ENCODE measurements at places on chromosomes 3 and 15.

GRCh38 chr15:49901996-49902684, 216.9 kb downstream of the ATP8B4 start:
- no peak for DNase-seq

DNA sequence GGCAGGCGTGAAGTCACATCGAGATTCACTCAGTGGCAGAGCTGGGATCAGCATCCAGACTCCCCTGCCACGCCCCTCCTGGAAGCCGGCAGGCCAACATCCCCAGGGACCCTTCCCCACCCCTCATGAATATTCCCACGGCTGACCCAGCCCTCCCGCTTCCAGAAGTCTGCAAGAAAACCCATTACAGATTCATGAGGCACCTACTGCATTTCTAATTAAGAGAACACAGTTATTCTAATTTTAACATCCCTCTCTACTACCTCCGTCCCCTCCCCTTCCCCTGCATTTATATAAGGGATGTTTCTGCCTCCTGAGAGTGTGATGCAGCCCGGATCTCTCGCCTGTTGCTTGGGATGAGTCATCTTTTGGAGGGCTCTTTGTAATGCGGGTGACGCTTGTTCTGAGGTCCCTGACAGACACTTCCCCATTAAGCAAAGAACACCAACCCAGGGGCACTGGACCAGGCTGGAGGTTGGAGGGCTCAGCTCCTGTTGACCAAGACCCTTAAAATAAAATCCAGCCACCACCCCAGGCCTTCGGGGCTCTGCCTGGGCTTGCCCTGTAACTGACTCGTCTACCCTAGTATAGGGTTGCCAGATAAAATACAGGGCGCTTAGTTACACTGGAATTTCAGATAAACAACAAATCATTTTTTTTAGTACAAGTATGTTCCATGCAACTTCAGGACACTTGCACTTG, 118.7 kb downstream of the NUP210 start:
- no peak for DNase-seq

- DNase-seq, result peak; percentile 76
Observed at GRCh38 chr3:194364652-194365434, 4.7 kb downstream of the LRRC15 start.

DNA sequence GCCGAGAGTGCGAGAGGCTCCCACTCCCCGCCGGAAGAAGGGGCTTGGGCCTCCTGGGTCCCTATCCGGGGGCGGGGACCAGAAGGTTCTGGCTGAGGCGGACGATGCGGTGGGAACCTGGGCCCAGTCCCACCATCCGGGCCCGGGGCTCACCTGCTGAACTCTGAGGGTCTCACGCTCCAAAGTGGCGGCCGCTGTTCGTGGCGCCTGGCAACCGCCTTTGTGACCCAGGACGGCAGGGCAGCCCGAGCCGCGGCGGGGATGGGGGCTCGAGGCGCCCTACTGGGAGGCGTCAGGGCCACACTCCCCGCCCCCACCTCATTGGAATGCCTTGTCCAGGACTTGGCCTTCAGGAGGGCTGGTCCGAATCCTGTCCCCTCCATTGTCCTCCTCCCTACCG, at the start of gene FANCD2OS:
TSS of gene FANCD2OS (minus strand) at position 165 of the 400 bp plus-strand sequence. CDS start 3,481 bp downstream, outside the sequence.
- no peak for DNase-seq

DNA sequence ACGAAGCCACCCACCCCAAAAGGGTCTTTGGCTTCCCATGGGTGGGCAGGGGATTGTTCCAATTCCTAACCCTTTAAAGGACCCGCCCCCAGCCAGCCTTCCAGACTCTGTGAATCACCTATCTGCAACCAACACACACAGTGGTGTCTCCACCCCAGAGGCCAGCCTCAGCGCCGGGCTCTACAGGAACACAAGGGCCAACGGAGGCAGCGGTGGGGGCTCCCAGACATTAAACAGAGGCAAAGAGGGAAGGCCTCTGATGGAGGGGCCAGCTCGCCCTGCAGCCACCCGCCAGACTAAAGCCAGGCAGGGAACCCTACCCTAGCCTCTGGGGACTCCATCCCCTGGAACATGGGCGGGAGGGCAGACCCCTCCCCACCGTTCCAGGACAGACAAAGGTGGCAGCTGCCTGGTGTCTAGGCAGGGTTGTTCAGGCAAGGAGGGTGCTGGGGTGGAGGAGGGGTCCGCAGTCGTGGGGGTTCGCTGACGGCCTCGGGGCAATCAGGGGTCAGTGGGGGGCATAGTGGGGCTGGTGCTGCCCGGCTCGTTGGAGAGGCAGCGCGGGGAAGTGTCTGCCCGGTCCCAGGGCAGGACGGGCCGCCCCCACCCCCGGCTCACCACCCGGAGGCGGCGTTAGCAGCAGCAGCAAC, 448 bp downstream of the SHISA5 start:
- no peak for DNase-seq

DNA sequence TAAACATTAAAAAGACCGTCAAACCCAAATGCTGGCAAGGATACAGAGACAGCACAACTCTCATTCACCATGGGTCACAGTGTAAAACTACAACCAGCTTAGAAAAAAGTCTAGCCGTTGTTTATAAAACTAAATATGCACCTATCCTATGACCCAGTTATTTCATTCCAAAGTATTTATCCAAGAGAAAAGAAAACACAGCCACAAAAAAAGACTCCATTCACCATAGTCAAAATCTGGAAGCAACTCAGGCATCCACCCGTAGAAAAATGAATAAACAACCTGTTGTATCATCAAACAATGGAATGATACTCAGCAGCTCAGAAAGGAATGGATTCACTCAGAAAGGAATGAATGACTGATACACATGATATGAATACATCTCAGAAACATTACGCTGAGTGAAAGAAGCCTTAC, 28.6 kb downstream of the PLD1 start:
- no peak for DNase-seq

GRCh38 chr15:41937568-41937923, 34.8 kb downstream of the EHD4 start:
- DNase-seq, result no peak

GRCh38 chr3:17087509-17087908, 202.8 kb downstream of the PLCL2 start:
- DNase-seq, result no peak

DNA sequence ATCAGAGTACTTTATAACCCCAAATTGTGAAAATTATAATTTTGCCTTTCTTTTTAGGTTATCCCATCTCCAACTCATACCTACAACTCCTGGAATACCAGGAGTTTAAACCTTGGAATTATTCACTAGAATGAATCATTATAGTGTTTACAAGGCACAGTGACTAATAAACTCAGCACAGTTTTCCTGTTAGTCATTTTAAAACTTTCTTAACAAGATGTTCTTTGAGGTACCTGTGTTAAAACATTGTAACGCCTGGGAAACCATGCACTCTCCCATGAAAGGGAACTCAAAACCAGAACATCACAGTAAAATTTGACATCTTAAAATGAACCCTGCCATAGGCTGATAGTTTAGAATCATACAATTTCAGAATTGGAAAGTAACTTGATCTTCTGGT, 132.4 kb upstream of the OSTN start:
- DNase-seq, result no peak

GRCh38 chr3:72289692-72290071, 504.7 kb upstream of the PROK2 start:
- no peak for DNase-seq

- DNase-seq, result peak; percentile 83
Observed at GRCh38 chr15:58227706-58228543, 89.7 kb downstream of the AQP9 start.

DNA sequence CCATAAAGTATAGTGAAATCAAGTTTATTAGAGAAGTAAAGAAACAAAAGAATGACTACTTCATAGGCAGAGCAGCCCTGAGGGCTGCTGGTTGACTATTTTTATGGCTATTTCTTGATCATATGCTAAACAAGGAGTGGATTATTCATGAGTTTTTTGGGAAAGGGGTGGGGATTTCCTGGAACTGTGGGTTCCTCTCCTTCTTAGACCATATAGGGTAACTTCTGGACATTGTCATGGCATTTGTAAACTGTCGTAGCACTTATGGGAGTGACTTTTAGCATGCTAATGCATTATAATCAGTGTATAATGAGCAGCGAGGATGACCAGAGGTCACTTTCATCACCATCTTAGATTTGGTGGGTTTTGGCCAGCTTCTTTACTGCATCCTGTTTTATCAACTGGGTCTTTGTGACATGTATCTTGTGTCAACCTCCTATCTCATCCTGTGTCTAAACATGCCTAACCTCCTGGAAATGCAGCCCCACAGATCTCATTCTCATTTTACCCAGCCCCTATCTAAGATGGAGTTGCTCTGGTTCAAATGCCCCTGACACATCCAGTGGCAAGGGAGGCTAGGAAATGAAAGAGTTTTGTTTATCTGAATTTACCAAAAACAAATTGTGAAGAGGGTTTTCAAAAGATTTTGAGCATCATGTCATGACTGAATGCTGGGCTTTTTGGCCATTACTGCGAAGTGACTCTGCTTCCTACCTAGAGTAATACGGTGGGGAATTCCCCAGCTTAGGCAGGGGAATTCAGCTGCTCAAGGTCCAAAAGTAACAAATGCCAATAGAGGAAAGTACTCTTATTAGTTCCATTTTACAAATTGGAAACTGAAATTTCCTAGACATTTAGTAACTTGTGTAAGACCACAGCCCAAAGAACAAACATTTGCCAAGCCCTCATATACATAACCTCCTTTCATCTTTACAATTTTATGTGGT, 6.2 kb upstream of the SPSB4 start:
- no peak for DNase-seq

DNA sequence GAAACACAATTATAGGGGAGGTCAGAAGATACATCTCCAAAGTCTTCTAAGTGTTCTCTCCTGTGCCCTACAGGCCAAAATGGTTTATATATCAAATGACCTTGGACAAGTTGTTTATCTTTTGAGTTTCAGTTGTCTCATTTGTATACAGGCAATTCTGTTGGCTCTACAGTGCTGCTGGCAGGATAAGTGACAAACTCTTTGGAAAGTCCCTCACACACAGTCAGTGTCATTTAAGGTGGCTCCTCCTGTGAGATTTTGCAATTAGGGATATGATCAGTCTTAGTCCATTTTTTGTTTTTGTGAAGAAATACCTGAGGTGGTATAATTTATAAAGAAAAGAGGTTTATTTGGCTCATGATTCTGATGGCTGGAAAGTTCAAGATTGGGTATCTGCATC, 1035.8 kb upstream of the CFAP20DC start:
- DNase-seq, result no peak

DNA sequence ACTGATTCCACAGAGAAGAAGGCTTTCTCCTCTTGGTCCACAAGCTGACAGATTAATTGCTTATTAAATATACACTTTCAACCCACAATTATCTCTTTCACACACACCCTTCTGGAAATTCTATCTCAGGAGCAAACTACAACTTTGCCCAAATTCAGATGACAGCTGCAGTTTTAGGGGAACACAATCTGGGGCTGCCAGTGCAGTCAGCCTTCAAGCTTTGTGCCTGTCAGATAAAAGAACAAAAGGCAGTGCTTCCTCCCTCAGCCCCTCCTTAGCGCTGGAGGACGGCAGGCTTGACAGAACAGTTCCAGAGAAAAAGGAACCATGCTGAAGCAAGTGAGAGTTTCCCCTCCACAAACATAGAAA, 99.6 kb downstream of the TMCC1 start:
- peak; percentile 33 for DNase-seq

DNA sequence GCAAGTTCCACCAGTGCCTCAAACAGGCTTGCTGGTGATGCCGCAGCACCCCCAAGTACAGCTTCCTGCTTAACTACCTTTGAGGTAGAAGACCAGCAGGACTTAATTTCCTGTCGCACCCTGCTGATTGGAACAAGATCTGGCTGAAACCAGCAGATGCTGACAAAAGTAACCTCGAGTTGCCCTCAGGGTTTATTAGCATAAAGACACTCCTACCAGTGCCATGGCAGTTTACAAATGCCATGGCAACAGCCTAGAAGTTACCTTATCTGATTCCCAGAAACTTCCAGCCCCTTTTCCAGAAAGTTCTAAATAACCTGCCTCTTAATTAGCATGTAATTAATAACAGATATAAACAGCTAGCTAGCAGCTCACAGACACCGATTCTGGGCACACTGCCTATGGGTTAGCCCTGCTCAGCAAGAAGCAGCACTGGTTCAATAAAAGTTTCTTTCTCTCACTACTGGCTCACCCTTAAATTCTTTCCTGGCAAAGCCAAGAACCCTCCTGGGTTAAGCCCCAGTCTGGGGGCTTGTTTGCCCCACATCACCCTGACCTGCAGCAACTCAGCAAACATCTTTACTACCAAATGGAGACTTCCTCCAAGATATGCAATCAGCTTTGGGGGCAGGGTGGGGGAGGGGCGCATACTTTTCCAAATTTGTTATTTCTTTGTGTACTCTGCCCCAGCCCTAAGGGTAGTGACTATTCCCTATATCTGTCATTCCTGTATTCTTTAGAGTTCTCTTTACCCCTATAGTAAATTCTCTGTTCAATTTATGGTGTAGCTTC, 54.2 kb downstream of the MAP4 start:
- no peak for DNase-seq

DNA sequence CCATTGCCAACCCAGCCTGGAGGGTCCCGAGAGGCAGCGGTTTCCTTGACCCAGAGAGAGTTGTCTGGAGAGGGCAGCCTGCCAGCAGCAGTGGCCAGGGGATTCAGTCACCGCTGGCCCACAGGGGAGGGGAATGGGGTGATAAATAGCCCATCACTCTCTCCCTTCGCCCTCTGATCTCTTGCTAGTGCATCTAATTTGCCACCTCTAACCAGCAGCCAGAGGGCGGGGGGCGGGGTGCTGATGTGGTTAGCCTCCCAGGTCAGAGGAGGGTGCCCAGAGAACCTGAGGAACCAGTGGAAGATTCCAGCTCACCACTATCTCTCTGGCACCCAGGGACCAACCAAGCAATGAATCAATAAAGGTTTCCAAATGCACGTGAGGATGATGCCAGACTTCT, 35.1 kb upstream of the SLC6A11 start:
- no peak for DNase-seq

- DNase-seq, result no peak
Observed at GRCh38 chr3:41997702-41998550, 36.0 kb upstream of the ULK4 start.

DNA sequence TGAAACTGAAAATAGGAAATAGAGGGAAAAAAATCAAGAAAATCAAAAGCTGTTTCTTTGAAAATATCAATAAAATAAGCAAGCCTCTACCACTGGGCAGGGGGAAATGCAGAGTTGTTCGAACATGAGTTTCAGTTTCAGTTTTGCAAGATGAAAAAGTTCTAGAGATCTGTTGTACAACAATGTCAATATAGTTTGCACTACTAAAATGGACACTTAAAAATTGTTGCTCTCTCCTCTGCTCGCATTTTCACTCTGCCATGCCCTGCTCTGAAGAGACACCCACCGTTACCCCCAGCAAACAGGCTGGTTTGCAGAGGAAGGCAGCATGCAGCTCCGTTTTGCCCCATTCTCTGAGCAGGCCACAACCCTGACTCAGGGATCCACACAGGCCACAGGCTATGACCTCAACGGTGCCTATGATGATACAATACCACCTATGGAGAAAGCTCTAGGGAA, 64.5 kb downstream of the ZNF148 start:
- DNase-seq, result no peak

- DNase-seq, result no peak
Observed at GRCh38 chr15:32838820-32839219, 121.0 kb downstream of the GREM1 start.

Measured in NCI-H1105 treated with DMSO at 0.1 percent for 48 hours (cell line).